CD4-positive, alpha-beta T cell treated with Interleukin-17A for 1 hour (primary cell): ENCODE measurements at places on chromosomes 16 and 17.
A peak's percentile ranks its signal among the peaks of the same experiment; 100 is the strongest.

GRCh38 chr17:45353043-45353442, 36.2 kb upstream of the MAP3K14 start:
- DNase-seq, result peak; percentile 20

GRCh38 chr17:34168989-34169388, 86.1 kb upstream of the CCL2 start:
- DNase-seq, result no peak

GRCh38 chr17:38660097-38661025, 14.4 kb downstream of the EPOP start:
- DNase-seq, result no peak

DNA sequence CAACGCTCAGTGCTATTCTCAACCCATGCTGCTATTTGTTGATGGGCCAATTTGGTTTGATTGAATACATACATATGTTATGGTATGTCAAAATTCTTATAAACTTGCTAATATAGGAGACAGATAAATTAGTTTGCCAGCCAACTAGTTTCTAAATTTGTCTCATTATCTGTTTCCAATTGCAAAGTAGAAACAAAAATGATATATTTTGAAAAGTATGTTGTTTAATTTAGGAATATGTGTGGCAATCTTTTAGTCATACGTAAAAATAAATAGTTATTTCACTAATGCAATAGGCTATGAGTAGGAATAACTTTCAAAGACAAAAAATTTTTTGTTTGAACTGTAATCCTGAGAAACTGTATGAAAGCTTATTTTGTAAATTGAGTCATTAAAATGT, 210.6 kb upstream of the KCNJ16 start:
- DNase-seq, result no peak

DNA sequence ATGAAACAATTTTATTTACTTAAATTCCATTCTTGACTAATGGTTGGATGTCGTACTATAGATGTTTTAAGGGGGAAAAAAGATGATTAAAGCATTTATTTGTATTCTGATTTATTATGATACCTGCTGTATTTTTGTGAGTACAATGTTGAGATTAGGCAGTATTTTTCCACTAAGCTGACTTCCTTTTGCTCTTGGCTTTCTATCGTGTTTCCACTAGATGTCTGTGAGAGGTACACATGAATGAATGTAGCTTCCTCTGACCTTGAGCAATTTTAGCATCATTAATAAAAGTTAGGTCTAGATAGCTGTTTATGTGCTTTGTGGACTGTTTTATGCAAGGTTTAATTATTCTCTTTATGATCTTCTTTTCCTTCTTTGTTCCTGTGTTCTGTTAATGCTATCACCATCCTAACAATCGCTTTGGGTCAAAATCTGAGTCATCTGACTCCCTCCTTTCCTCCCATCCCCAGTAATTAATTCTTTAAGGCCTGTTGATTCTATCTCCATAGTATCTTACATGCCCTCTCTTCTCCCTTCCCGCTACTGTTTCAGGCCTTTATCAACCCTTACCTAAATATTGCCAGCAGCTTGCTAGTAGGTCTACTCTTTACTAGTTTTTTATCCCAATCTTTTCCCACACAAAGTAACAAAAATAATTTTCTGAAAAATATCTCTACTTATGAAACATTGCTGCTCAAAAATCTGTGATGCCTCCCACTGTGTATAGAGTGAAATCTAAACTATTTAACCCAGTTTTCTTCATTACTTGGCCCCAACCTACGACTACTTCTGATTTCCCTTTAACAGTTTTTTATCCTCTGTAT, 76.0 kb downstream of the VMP1 start:
- DNase-seq, result peak; percentile 56
